ENCODE measurements at places on chromosomes 6 and 20. TPM values are rescaled to one million over a fixed set of nuclear protein-coding genes. Genes with fewer than 3 reads are reported as not detected.

GRCh38 chr20:34110745-34111641 is 1.1 kb downstream of the EIF2S2 start:
- H3K27me3 ChIP-seq, result no peaks in the 10 kb centered on the region
- no peak for DNase-seq
- peaks cover 43% of the 10 kb centered on the region for H3K4me1 ChIP-seq
- peaks cover 12% of the 10 kb centered on the region for H3K36me3 ChIP-seq

DNA sequence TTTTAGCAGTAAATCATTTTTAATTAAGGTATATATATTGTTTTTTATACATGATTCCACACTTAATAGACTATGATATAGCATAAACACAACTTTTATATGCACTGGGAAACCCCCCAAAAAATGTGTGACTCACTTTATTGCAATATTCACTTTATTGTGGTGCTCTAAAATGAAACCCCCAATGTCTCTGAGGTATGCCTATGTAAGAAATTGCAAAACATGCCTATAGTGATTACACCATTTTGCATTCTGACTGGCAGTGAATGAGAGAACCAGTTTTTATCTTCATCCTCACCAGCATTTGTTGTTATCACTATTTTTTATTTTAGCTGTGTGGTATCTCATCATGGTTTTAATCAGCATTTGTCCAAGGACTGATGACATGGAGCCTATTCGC is 8.5 kb upstream of the CST11 start:
- H3K4me3 ChIP-seq, result no peak overlapping the region
- H3K4me1 ChIP-seq, result no peaks in the 10 kb centered on the region

GRCh38 chr6:168507730-168508129 is 66.7 kb downstream of the SMOC2 start:
- no peaks in the 10 kb centered on the region for H3K36me3 ChIP-seq
- H3K27me3 ChIP-seq, result no peaks in the 10 kb centered on the region
- H3K4me3 ChIP-seq, result no peak overlapping the region
- H3K27ac ChIP-seq, result no peak overlapping the region
- H3K4me1 ChIP-seq, result no peaks in the 10 kb centered on the region

The ACTL10 gene
- total RNA-seq, result 1.1 TPM

The HRH3 gene
- not detected for total RNA-seq

The SPATS1 gene
- total RNA-seq, result not detected
